Endodermal cell (in vitro differentiated cells): ENCODE measurements at places on chromosomes 16 and 17. TPM values are rescaled to one million over a fixed set of nuclear protein-coding genes. Genes with fewer than 3 reads are reported as not detected.

Gene AANAT
- 2.3 TPM in 1 of 3 replicates, not detected in the others for total RNA-seq

Gene SLC46A1
- total RNA-seq: 4.9 and 6.9 TPM in 2 replicates

Gene CMTM4
- total RNA-seq: 76.2 to 93.0 TPM (median 76.7 TPM) in 3 replicates

Gene TMEM204
- total RNA-seq: not detected in 3 replicates

DNA sequence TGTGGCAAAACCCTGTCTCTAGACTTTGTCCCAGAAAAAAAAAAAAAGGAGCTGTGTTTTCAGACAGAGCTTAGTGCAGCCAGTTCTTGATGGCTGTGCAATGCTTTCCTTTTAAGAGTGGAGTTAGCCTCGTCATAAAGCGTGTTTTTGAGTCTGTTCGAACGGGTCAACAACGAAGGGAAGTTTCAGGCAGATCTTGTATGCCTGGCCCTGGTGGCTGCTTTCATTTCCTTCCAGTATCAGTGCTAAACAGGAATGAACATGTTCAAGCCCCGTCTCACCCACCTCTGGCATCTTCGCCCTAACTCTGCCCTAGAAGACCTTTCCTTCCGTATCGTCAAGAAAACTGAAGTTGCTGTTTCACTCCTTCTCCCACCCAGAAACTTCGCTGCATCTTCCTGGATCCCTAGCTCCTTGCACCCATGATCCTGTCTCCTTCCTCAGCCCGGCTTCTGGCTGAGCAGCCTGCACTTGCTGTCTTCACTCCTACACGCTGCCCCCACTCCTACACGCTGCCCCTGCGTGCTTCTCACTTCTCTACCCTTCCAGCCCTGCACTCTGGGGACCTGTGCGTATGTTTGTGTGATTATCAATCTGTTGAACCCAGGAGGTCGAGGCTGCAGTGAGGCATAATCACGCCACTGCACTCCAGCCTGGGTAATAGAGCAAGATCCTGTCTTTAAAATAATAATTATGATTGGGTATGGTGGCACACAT lies 55.3 kb downstream of the USP10 start:
- H3K36me3 ChIP-seq: peaks cover 36% of the 10 kb centered on the region
- H3K27me3 ChIP-seq: no peaks in the 10 kb centered on the region
- H3K27ac ChIP-seq: no peak overlapping the region
- H3K4me1 ChIP-seq: no peaks in the 10 kb centered on the region
- DNase-seq: no peak
- H3K4me3 ChIP-seq: no peak overlapping the region

GRCh38 chr17:70076189-70076588 lies 1.2 kb downstream of the KCNJ16 start:
- peaks cover 6% of the 10 kb centered on the region for H3K4me1 ChIP-seq
- no peak overlapping the region for H3K27ac ChIP-seq
- H3K27me3 ChIP-seq: no peaks in the 10 kb centered on the region
- DNase-seq: no peak
- no peaks in the 10 kb centered on the region for H3K36me3 ChIP-seq
- no peak overlapping the region for H3K4me3 ChIP-seq

GRCh38 chr17:7204336-7204735 lies 15.3 kb downstream of the DLG4 start:
- peak overlapping the region; percentile 84 for H3K4me3 ChIP-seq
- H3K4me1 ChIP-seq: peaks cover 4% of the 10 kb centered on the region
- H3K27ac ChIP-seq: peak overlapping the region; percentile 92
- DNase-seq: no peak

DNA sequence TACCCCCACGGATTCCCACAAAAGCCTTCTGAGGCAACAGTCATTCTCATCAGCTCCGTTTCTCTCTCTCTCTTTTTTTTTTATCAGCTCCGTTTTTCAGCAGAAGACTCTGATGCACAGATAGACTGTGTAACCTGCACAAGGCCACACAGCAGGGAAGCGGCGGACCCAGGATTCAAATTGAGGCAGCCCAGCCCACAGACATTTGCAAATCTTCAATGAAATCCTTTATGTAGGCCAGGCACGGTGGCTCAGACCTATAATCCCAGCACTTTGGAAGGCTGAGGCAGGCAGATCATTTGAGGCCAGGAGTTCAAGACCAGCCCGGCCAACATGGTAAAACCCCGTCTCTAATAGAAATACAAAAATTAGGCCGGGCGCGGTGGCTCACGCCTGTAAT lies 2.4 kb upstream of the MEOX1 start:
- H3K27ac ChIP-seq: no peak overlapping the region
- no peak overlapping the region for H3K4me3 ChIP-seq

GRCh38 chr16:29107299-29107698 lies 122.4 kb downstream of the LAT start:
- H3K4me1 ChIP-seq: no peaks in the 10 kb centered on the region
- peaks cover 15% of the 10 kb centered on the region for H3K27me3 ChIP-seq
- H3K36me3 ChIP-seq: no peaks in the 10 kb centered on the region
- peak; percentile 88 for DNase-seq

- H3K4me3 ChIP-seq: no peak overlapping the region
- DNase-seq: peak; percentile 36
- no peaks in the 10 kb centered on the region for H3K36me3 ChIP-seq
- no peaks in the 10 kb centered on the region for H3K4me1 ChIP-seq
- peaks cover 3% of the 10 kb centered on the region for H3K27me3 ChIP-seq
These were observed 202.4 kb downstream of the IRF8 start for GRCh38 chr16:86101137-86101896.
